ENCODE measurements at places on chromosomes 1 and 21.

DNA sequence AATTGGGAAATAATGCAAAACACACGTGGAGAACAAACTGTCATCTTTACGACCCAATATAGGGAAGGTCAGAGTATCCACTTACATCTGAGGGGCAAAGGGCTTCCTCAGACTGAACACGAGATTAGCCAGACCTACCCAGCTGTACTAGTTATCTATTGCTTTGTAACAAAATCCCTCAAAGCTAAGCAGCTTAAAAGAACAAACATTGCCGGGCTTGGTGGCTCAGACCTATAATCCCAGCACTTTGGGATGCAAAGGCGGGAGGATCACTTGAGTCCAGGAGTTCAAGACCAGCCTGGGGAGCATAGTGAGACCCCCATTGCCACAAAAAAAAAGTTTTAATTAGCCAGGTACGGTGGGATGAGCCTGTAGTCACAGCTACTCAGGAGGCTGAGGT is 262.8 kb downstream of the LTN1 start:
- no peak for DNase-seq

GRCh38 chr1:222290866-222291265 is 257.0 kb downstream of the HHIPL2 start:
- DNase-seq, result no peak

- DNase-seq, result peak; percentile 70
Measured at GRCh38 chr1:98661544-98662355, at the start of gene SNX7. SNX7 (plus strand) TSS chr1:98661721; CDS start chr1:98661732, 11 bp downstream.

- peak; percentile 27 for DNase-seq
Measured at GRCh38 chr1:94727846-94728715, 92.1 kb upstream of the SLC44A3 start.

DNA sequence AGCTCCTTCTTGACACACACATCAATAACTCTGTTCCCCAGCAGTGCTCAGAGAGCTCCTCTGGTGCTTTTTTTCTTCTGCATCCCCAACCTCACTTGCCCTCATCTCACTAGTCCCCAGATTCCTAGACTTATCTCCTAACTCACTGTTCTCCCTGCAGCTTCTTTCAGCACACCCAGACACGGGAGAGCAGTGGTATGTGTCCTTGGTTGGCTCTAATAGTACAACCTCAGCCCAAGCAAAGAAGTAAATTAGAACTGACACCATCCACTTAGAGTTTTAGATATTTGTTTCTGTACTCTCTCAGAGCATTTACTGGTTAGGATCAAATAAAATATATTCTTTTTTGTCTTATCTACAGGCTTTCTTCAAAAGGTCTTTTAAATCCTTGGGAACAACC is 201.4 kb upstream of the SNX7 start:
- DNase-seq, result no peak

DNA sequence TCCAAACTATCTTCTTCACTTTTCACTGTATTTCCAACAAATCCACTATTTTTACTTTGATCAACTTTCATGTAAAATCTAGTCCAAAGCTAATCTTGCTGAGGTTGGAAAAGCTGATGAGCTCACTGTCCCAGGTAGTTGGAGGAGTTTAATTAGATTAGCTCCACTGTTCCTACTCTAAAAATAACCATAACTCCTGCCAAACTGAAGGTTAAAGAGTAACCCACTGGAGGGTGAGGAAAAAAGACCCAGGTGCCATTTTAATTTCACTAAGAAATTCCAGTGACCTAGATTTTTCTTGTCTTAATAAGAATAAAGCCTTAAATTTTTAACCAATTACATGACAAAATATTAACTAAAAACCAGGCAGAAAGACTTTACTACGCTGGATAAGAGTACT is 15.3 kb downstream of the DCAF8 start:
- DNase-seq, result no peak

DNA sequence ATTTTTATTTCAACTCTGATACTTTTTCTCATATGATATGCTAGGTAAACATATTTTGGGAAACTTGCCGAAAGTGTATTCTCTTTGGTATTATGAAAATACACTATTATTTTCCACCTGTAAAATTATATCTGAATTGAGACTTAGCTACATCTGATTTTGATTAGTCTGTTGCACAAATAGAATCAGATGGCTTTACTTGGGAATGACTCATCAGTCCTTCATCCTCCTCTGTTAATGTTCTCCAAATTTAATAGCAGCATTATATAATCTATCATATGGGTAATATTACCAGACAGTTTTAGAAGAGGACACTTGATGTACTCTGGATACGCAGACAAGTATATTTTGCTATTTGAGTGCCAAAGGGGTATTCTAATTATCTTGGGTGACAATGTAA is 245.3 kb downstream of the CTH start:
- DNase-seq, result no peak

- no peak for DNase-seq
Measured at GRCh38 chr1:81209461-81209860, 591.3 kb upstream of the ADGRL2 start.

- DNase-seq, result no peak
Measured at GRCh38 chr1:222053790-222054294, 312.0 kb upstream of the DUSP10 start.

DNA sequence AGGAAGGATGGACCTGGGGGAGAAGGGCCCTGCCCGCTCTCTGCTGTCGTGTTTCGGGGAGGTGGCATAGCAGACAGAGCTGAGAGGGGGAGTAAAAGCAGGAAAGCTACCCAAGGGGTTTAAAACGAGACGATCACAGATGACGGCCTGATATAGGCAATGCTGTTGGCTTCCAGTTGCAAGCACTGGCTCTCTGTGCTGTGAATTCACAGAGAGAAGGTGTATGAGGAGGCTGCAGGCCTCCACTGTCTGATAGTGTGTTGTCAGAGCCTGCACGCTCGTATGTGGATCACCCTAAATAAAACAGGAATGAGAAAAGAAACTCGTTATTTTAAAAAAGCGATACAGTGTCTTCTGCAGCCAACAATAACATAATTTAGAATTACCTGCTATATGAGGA is 57.4 kb downstream of the LGR6 start:
- DNase-seq, result no peak

- no peak for DNase-seq
Measured at GRCh38 chr1:160204526-160205241, 500 bp upstream of the PEA15 start.

- no peak for DNase-seq
Measured at GRCh38 chr1:22841860-22842281, 130.8 kb downstream of the LACTBL1 start.

DNA sequence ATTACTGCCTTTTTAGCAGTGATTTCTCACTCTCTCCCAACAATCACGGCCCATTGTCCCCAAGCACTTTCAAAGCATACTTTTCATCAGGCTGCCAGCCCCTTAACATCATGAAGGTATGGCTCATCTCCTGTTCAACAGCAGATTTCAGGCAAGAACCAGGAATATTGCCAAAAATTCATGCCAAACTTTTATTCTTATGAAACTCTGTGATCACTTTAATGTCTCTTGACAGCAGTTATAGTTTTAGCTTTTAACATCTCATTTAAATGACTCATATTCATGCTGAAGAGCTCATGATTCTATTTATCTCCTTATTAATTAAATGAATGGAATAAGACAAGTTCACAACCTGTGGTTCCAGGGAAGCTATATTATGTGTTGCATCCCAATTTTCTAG is 235.1 kb downstream of the GRIK1 start:
- DNase-seq, result no peak

DNA sequence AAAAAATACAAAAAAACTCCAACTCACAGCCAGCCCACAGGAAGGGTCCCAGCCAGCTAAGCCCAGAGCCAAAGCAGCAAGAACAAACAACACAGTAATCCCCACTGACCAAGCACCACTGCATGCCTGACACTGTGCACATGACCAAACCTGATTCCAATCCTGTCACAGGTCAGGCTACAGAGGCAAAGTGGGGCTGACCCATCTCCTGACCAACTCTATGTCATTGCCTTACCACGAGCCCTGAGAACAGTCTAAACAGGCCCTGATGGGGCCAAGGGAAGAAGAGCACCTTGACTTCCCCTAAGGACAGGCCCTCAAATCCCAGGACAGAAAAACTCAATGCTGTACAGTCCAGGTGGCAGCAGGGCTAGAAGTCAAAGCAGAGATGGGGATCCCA is 2.4 kb downstream of the LSS start:
- DNase-seq, result no peak

GRCh38 chr21:38447611-38448010 is 50.7 kb downstream of the ERG start:
- no peak for DNase-seq

DNA sequence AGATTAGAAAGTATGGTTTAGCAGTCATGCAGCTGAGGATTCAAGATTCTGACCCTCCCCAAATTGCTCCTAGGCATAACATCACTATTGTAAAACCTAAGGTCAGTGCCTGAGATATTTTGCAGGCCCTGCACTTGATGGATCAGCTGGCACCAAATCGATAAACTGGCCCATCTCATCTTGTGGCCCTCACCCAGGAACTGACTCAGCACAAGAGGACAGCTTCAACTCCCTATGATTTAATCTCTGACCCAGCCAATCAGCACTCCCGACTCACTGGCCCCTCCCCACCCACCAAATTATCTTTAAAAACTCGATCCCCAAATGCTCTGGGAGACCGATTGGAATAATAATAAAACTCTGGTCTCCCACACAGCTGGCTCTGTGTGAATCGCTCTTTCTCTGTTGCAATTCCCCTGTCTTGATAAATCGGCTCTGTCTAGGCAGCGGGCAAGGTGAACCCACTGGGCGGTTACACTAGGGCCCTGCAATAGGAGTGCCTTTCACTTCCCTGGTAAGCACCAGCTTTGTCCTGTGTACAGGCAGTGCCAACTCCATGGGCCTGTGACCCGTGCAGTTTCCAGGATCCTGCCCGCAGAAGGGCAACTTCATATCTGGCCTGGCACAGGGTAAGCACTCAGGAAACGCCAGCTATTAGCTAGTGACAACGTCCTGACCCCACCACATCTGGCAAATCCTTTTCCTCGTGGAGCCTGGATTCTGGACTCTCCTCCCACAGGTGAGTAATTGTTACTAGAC is 28.7 kb upstream of the SLC2A5 start:
- DNase-seq, result no peak

- no peak for DNase-seq
Measured at GRCh38 chr1:89918127-89918793, 76.7 kb upstream of the ZNF326 start.

DNA sequence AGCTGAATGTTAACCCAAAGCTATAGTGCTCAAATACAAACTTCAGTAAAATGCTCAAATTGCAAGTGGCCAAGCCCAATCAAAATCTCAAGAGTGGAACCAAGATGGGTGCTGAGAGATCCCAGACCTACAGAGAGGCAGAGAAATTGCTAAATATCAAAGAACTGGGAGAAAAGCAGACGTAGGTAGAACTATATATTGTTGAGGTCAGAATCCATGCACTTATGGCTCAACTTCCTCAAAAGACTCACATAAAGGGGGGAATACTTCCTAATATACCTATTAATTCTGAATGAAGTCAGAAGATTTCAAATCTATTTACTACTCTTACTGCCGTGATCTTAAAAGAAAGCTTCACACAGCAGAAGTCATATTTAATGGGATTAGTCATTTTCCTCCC is 65.2 kb downstream of the PUM1 start:
- no peak for DNase-seq

DNA sequence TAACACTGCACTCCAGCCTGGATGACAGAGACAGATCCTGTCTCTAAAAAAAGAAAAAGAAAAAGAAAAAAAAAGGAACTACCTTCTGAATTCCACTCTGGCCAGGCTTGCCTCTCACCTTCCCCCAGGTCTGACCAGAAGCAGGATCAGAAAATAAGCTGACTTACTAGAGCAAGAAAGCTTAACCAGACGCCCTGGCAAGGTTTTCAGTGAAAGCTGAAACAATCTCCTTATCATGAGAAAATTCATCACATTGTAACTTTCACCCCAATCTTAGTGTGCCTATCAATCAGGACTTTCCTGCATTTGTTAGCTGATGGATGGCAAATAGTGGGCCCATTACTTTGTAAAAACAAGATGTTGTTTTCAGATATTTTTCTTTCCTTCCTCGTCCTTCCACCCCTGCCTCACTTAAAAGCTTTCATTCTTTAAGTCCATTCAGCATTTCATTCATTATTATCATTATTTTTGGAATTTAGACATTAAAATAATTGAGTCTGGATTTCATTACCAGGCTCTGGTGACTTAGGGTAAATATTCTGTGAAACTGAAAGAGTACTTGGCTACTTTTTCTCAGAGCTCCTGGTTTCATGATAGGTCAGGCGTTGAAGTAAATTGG is 96.5 kb upstream of the CD34 start:
- DNase-seq, result no peak

DNA sequence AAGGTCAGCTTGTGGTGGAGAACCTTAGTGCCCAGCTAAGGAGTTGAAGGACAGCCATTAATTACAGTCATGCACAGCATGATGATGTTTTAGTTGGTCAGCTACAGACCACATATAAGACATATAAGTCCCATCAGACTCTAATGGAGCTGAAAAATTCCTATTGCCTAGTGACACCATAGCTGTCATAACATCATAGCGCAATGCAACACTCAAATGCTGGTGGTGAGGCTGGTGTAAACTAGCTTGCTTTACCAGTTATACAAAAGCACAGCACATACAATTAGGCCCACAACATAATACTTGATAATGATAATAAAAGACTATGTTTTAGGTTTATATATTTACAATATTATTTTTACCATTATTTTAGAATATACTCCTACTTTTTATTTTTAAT is 4.0 kb downstream of the ECHDC2 start:
- DNase-seq, result no peak

- no peak for DNase-seq
Measured at GRCh38 chr1:186429017-186429416, 31.9 kb downstream of the PDC start.

DNA sequence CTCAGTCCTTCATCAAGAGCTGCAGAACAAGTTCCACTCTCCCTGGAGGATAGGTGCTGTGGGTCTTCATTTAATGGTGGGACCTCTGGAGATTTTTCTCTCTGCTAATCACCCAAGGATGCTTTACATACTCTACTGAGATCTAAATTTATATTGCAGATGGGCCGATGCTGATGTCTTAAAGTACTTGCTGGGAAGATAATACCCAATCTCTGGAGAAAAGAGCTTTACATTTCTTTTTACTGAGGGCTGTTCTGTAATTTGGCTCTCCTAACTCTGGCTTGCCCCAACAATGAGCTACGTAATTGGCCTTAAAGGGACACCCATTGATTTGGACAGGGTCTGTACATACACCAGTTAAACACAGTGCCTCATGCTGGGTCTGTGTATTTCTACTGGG is 86.9 kb downstream of the ST6GALNAC3 start:
- no peak for DNase-seq

GRCh38 chr1:201268604-201269151 is 14.6 kb upstream of the PKP1 start:
- peak; percentile 87 for DNase-seq

DNA sequence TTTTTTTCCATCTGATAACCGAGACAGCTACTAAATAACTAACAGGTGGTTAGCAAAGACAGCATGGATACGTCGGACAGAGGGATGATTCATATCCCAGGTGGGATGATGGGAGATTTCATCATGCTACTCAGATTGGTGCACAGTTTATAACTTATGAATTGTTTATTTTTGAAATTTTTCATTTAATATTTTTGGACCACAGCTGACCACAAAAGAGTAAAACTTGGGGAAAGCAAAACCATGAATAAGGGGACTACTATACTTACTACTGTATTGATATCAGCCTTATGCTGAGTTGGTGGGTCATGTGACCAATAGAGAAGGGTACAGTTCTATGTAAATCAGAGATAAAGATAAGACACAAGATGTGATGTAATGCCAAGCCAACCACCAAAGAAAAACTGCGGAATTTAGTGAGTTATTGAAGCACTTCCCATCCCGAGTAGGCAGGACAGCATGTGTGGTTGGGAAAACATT is 248.1 kb upstream of the C1orf105 start:
- no peak for DNase-seq

Data from A549 (cell line).